T1000 (cell line): ENCODE measurements at places on chromosomes 5 and 9.
A peak's percentile ranks its signal among the peaks of the same experiment; 100 is the strongest.

DNA sequence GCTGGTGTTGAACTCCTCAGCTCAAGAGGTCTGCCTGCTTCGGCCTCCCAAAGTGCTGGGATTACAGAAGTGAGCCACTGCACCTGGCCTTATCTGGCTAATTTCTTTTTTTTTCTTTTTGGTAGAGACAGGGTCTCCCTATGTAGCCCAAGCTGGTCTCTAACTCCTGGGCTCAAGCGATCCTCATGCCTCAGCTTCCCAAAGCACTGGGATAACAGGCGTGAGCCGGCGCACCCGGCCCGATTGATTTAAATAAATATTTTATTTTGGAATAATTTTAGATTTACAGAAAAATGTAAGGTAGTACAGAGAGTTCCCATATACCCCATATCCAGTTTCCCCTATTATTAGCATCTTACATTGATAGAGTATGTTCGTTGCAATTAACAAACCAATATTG lies 155.0 kb upstream of the MVB12B start:
- DNase-seq, result no peak

- no peak for DNase-seq
Measured at GRCh38 chr5:72246954-72247442, 73.0 kb downstream of the MRPS27 start.

- no peak for DNase-seq
Measured at GRCh38 chr9:95147452-95148207, 169.9 kb downstream of the FANCC start.

DNA sequence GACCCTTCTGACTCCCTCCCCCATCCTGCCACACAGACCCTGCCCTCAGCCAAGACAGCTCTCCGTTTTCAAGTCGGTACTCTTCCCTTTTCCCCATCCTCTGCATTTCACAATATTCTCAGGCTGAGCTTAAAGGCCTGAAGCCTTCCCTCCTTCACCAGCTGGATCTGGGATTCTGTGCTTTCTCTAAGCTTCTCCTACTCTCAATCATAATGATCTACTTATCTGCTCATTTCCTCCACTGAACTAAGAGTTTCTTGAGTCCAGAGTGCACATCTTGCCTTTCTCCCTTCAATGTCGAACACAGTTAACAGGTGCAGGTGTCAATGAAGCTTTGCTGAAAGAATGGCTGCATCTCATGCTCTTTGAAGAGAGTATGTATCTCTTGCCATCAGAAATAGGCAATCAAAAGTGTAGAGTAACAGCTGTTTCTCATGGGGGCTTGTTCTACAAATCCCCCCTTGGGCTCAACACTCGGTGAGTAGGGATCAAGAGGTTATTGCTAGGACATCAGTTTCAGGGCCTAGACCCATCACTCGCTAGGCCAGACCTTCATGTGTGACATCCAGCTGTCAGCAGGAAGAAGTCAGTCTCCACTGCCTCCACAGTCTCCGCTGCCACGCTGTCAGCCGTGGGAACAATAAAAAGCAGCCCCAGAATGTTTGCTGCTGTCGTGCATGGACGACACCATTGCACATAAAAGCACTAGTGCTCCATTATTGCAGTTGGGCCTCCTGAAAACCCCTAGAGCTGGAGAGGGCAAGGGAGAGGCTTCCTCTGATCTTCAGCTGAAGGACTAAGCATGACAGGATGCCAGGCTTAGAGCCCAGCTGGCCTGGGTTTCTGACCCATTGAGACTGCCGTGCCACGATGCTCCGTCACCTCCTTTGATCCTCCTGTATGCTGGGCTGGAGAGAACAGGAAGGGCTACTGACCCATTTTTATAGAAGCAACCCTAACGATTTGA lies 23.7 kb downstream of the TRAF1 start:
- DNase-seq, result no peak

DNA sequence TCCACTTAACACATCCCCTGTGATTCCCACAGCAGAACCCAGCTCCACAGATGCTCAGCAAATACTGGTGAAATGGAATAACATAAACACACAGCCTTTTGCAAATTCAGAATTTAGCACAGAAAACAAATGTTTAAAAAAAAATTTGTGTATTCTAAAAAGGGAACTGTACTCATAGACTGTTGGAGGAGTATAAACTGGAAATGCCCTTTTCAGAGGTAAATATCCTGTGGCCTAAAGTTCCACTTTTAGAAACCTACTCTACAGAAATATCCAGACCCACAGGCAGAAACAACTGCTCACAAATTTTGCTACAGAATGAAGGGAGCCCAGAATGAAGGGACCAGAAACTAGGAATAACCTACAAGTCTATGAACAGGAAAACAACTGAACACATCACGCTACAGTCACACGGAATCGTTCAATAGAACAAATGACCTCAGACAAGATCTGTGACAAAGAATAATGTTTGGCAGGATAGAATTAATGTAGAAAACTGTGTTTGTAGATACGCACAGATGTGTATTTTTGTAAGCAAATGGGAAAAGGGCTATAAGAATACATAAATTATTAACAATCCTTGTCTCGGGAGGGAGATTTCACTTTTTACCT lies 78.5 kb downstream of the SHB start:
- DNase-seq, result no peak

- no peak for DNase-seq
Measured at GRCh38 chr9:126126807-126127206, 199.8 kb upstream of the MVB12B start.

- peak; percentile 21 for DNase-seq
Measured at GRCh38 chr5:150058480-150059126, 27.8 kb downstream of the CSF1R start.

DNA sequence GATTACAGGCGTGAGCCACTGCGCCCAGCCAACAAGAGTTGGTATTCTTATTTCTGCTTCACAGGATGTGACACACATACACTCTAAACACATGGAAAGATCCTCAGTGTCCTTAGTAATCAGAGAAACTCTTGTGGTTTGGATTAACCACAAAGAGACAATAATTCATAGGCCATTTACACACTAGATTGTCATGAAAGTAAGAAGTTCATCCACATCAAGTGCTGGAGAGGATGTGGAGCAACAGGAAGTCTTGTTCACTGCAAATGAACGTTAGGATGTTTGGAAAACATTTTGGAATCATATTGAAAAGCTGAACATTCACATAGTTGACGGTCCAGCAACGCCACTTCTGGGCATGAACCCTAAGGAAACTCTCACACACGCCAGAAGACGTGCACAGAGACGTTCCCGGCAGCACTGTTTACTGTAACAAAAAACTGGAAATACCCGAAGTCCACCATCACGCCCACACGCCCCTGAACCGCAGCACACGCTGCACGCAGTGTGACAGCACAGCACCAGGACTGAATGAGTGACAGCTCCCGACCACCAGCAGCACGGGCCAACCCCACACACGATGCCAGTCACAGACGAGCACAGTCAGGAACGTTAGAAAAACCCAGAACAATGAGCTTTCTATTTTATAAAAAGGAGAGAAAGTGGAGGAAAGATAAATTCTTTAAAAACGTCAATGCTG lies 87.6 kb downstream of the COL23A1 start:
- DNase-seq, result no peak

DNA sequence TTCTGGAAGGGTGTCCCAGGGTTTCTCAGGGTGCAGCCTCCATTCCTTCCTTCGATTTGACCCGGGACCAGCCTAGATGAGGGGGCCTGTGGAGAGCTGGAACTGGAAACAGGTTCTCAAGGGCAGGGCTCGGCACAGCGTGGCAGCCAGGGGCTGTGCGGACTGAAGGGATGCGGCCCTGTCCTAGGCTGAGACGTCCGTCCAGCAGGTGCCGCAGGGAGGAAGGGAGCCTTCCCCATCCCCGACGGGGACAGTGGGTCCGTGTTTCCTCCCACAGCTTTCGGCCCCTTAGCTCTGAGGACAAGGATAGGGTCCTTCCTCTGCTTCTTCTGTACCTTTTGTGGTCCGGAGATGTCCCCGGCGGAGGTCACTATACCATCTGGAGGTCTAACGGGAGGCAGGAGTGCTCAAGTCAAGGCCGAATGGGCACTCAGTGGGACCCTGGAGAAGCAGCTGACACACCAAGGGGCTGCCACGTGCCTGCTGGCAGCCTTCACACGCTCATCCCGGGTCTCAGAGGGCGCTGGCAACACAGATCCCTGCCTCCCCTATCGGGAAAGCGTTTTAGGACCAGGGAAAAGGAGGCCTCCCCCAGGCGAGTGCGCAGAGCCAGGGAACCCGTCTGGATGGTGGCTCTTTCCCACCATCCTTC lies 49.9 kb downstream of the USP20 start:
- no peak for DNase-seq

GRCh38 chr9:97480174-97480573 lies 21.3 kb upstream of the TMOD1 start:
- no peak for DNase-seq

DNA sequence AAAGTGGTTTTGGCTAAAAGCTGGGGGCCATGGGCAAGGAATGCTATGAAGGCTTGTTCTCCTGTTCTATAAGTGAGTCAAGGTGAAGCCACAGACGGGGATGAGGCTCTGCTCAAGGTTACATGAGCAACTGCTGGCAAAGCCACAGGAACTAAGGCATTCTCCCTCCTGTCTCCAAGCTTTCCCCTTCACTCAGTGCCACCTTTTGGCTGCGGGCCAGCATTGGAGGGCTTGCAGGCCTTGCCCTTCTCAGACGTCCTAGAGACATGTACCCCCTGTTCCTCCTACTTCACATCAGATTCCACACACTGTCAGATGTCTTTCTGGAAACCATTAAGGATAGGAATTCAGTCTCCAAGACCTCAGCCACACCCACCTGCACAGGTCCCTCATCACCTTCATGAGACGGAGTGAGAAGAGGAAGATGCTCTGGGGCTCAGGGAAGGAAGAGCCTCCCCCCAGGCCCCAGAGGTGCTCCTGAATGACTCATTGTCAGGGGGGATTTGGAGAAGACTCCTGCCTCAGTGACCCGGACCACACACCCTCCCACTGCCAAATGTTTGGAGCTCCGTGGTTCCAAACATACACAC lies 20.5 kb upstream of the MEIKIN start:
- DNase-seq, result no peak

DNA sequence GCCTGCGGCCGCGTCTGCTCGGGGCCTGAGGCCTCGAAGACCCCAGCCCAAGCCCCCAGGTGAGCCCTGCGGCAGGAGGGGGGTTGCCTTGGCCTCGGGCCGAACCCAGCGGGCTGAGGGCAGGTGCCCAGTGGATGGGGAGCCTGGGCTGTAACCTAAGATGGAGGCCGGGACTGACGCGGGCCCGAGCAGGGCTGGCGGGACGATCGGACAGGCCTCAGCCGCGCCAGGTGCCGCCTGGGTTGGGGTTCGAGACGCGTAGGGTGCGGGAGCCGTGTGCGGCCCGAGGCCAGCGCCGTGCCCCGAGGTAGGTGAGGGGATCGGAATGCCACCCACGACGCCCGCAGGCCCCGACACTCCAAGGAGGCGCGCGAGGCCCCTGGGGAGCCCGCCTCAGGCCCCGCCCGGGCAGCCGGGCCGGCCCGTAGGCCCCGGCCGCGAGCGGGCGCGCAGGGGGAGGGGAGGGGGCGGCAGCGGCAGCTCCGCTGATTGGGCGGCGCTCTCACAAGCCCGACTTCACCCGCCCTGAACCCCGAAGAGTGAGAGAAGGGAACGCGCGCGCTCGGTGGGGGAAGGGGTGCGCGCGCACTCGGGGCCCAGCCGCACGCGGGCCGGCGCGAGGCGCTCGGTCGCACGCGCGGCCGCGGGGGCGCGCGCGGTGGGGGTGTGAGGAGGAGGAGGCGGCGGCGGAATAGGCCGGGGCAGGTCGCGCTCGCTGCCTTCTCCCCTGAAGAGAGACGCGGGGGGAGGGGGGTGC lies at the start of gene NSD1:
NSD1 (plus strand) TSS at position 678 of the 757 bp plus-strand sequence. CDS start 1,331 bp downstream, outside the sequence.
- no peak for DNase-seq

GRCh38 chr9:11457825-11458790 lies 845.3 kb upstream of the PTPRD start:
- no peak for DNase-seq

DNA sequence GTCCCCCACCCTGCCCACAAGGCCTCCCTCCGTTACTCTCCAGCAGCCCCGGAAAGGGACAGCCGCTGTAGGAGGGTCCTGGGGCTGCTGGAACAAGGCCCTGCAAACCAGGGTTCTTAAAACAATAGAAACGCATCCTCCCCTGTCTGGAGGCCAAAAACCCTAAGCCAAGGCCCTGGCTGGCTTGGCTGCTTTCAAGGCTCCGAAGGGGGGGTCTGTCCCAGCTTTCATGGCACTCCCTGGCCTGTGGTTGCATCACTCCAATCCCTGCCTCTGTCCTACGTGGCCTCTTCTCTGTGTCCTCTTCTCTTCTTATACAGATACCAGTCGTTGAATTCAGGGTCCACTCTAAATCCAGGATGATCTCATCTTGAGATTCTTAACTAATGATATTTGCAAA lies 7.4 kb upstream of the UBAC1 start:
- DNase-seq, result no peak

DNA sequence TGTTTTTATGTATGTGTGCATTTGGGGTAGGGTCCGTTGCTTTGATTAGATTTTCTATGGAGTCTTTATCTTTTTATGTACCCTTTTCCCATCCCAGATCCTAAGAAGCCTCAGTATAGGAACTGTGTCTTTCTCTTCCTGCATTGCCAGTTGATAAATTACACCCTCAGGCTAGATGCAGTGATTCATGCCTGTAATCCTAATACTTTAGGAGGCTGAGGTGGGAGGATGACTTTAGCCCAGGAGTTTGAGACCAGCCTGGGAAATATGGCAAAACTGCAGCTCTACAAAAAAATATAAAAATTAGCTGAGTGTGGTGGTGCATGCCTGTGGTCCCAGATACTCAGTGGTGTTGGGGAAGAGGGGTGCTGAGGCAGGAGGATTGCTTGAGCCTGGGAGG lies 40.2 kb downstream of the NLN start:
- no peak for DNase-seq

- DNase-seq, result no peak
Measured at GRCh38 chr5:17096952-17097695, 120.3 kb upstream of the BASP1 start.

GRCh38 chr5:72149742-72150141 lies 42.5 kb downstream of the MAP1B start:
- DNase-seq, result no peak

DNA sequence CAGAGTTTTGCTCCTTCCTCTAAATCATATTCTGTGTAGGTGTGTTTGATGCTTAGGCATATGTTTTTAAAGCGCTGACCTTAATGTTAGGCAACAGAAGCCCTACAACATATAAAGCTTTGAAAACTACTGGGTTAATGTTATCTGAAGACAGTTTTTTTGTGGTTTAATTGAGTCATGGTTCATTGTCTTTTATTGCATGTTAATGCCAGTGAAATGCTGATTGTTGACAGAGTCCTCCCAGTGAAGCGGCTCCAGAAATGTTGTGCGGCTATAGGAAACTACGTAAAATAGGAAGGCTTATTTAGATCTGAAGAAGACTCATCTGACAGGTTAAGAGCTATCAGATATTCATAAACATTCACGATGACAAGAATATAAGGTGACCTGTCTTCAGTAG lies 424.6 kb downstream of the CCDC171 start:
- DNase-seq, result no peak

- no peak for DNase-seq
Measured at GRCh38 chr5:171574376-171574775, 154.9 kb downstream of the FGF18 start.

- DNase-seq, result no peak
Measured at GRCh38 chr5:74686962-74687751, 2.1 kb downstream of the HEXB start.
